ENCODE measurements at places on chromosomes 5 and 9.
A peak's percentile ranks its signal among the peaks of the same experiment; 100 is the strongest.

DNA sequence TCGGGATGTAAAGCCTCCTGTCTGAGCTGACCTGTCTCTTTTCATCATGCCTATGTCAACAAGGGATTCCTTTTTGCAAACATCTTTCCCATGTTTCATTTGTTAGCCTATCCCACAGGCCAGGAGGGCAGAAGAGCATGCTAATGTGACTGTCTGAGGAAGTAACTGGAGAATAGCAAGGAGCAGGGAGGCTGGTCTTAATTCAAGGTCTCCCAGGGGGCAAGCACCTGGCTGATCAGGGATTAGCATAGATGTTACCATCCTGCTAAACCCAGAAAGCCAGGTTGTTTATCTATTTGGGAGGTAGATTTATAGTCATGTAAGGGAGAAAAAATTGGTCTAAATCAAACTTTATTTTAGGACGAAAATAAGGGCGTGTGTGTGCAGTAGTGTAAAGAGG is 36.7 kb upstream of the MAP1B start:
- DNase-seq: no peak

- DNase-seq: no peak
These were observed 24.9 kb downstream of the TENT2 start for GRCh38 chr5:79636981-79637733.

GRCh38 chr5:73129143-73129542 is 8.8 kb downstream of the TMEM171 start:
- DNase-seq: no peak

DNA sequence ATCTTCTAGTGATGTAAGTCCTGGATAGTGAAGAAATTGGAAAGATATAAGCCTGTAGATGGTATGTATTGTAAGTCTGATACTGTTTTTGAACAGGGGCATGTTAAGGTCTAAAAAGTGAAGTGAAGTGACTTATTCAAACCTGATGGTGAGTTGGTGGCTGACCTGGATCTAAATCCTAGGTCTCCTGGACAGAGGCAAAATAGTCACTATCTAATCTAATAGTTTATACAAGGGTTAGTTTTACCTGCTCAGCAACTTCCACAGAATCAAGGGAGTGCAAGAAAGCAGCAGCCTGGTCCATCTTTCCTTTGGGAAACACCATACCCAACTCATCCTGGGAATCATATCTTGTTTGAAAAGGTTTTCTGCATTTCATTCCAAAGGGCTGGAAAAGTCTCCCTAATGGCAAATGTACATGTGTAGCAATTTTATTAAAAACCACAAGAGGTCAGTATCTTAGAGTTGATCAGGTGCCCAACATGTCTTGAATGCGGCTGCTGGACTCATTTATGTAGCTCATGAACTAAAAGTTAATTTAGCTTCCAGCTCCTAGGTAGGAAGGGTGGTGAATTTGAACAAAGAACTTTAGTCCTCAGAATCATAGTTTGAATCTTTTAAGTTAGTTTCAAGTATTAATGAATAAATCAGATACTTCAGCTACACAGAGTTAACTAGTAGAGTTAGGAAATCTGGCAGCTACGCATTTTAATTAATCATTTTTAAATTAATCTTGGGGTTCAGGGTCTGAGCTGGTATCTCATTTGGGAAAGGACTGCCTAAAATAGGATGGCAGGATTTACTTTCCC is 26.0 kb downstream of the SKP2 start:
- DNase-seq: no peak

- no peak for DNase-seq
These were observed at the start of gene STING1 for GRCh38 chr5:139482050-139482889. STING1 (minus strand) TSS chr5:139482758; CDS start chr5:139481704, 1,054 bp downstream.

DNA sequence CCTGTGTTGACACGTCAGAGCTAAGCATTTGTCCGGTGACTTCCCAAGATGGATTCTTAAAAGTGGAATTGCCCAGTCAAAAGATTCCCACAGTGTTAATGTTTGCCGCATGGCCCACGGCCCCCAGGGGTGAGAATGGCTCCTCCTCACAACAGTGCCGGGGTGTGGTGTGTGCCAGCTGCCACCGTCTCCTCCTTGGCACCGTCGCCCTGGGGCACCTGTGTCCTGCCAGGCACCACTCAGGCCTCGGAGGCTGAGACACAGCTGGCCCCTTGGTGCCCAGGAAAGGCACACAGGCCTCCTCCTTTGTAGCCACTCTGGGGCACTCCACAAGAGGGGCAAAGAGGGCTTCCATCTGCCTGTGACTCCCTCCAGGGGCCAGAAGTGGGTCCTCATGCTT is 4.3 kb downstream of the KCNT1 start:
- no peak for DNase-seq

GRCh38 chr9:21320465-21320864 is 14.7 kb downstream of the KLHL9 start:
- DNase-seq: no peak

DNA sequence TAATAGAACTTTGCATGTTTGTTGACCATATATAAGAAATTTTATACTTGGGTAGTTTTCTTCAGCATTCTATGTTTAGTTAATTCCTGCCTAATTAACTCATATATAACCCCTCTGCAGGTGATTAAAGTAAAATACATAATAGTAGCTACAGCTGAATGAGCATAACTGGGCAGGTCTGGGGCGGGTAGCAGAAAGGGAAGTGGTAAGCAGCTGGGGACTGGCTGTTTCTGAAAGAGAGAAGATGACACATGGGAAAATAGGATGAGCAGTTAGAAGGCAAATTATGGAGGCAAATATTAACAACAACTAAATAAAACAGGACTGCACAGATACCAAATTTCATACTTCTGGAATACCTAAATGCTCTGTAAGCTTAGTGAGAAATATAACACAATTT is 128.1 kb downstream of the CPLANE1 start:
- DNase-seq: no peak

DNA sequence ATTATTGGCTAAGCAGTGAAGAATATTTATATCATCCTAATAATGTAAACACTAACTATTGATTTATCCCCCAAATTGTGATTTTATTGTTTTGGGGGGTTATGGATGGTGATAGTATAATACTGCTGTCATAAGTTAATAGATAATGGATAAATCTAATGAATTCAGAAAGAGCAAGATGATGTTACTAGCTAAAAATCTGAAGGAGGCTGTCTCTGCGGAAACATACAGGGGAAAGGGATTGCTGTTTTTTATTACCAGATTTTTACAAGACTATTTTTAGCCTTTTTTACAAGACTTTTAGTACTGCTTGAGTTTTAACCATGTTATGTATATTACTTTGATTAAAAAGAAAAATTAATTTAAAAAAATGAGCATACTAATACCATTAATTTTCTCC is 5.3 kb upstream of the ABL1 start:
- no peak for DNase-seq

GRCh38 chr9:7570107-7570720 is 229.4 kb downstream of the DMAC1 start:
- peak; percentile 76 for DNase-seq

Data from stimulated activated effector memory CD8-positive, alpha-beta T cell treated with anti-CD3 and anti-CD28 coated beads, Interleukin-12 subunit alpha, Interleukin-12 subunit beta, amount 100 ng/mL, for 72 hours (primary cell).